ENCODE measurements at places on chromosomes 4 and X.
A peak's percentile ranks its signal among the peaks of the same experiment; 100 is the strongest.

GRCh38 chr4:113335746-113336145 lies 286.3 kb downstream of the ANK2 start:
- DNase-seq: no peak

DNA sequence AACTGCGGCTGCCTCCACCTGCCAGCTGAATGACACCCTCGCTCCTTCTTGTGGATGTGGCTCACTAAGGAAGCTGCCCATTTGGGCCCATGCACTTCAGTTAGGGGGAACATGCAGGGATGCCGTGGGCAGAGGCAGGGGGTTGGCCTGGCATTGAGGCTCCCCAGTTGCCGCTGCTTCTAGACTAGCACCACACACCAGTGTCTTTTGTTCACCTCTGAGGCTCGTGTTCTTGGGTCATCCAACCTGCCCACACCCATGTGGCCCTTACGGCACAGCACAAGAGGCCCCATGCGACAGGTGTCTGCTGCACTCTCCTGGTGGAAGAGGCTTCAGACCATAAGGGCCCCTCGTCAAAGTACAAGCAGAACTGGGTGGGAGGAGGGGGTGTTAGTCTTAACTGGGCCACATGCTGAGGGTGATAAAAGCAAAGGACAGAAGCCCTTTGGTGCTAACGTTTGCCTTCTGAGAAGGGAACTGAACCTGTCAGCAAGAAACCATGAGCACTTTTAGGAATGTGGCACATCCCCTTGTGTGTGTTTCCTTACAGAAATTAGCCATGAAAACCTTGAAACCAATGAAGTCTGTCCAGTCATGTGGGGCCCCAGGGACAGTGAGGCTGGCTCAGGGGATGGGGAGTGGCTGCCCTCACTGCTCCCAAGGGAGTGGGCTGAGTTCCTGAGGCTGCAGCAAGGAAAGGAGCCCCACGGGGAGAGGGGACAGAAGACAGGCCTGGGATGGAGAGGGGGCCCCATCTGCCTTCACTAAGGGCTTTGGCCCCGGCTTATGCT lies 39.2 kb downstream of the MAP7D3 start:
- DNase-seq: no peak

- DNase-seq: no peak
Observed at GRCh38 chr4:18850867-18851266, 829.3 kb upstream of the LCORL start.

DNA sequence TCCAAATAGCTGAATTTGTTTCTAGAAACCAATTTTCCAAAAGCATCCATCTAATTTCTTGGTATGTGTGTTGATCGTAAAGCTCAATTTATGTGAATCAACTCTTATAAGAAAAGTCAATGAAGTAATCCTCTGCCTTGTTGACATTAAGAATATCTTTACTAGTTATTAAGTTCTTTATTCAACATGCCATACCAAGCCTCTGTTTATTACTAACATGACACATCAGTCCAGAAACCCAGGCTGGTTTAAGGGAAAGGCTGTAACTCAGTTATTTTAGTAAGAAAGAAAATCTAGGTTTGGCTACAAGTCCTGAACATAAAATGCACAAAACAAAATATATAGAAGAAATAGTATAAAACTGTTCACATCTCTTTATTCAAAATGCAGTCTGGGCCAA lies 48.0 kb downstream of the KLHL34 start:
- no peak for DNase-seq

- DNase-seq: peak; percentile 3
Observed at GRCh38 chrX:104721854-104722253, 155.9 kb downstream of the IL1RAPL2 start.

DNA sequence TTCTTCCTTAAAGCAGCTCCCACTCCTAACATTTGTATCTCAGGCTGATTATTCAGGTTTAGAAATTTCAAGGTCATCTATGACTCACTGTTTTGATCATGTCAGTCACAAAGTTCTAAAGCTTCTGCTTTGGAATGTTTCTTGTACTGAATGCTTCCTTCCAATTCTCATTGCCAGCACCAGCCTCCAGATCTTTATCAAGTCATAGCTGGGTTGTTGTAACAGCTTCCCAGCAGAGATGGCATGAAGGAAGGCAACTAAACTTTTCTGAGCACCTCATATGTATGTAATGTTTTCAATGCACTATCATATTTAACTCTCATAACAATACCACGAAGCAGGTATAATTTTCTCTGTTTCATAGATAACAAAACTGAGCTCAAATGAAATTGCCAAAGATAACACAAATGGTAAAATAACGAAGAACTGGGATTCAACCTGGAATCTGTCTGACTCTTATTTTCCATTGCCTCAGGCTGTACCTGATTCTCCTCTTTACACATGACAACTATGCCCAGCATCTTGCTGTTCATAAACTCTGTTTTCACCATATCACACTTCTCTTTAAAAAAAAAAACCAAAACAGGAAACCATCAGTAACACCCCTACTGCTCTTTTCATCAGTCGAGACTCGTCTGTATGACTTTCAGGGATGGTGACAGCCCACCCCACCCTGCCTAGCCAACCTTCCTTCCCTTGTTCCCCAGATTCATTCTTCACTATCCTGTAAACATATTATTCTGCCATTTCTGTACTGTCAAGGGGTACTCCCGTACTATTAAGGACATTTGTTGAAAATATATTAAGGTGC lies 13.4 kb downstream of the TRPC3 start:
- DNase-seq: no peak

DNA sequence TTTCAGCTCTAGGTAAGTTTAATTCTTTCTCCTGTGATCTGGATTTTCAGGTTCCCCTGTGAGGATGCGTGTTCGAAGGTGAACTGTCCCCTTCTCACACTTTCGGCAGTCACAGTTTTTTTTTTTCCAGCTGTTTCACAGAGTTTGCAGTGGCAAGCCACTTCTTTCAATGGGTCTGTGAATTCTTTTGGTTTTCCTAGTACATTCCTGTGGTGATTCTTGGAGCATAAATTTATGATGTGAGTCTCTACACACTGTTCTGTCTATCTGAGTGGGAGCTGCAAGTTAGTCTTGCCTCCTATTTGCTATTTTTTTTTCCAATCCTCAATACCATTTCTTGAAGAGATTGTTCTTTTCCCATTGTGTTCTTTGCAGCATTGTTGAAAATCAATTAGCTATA lies 595.5 kb downstream of the RAPGEF2 start:
- no peak for DNase-seq

DNA sequence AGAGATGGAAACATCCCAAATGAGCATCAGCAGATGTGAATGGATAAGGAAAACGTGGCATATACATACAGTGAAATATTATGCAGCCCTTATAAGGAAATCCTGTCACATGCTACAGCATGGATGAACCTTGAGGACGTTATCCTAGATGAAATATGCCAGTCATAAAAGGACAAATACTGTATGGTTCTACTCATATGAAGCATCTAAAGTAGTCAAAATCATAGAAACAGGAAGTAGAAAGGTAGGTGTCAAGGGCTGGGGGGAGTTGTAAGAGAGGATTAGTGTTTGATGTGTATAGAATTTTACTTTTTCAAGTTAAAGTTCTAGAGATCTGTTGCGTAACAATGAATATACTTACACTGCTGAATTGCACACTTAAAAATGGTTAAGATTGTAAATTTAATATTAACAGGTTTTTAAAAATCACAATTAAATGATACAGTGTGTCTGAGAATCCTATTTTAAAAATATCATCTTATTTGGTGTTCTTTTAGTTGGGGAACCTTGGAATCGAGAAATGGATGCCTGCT lies 58.5 kb downstream of the KDM6A start:
- no peak for DNase-seq

- no peak for DNase-seq
Observed at GRCh38 chr4:132592850-132593249, 556.2 kb upstream of the PCDH10 start.
